ENCODE measurements at places on chromosomes 4 and X.

GRCh38 chrX:155857561-155857960 lies 23.6 kb upstream of the VAMP7 start:
- no peak for DNase-seq

GRCh38 chrX:19373351-19373891 lies 29.7 kb downstream of the PDHA1 start:
- no peak for DNase-seq

- DNase-seq, result no peak
Measured at GRCh38 chrX:47849778-47850177, 13.1 kb downstream of the ZNF81 start.

GRCh38 chr4:124423160-124423559 lies 289.4 kb downstream of the ANKRD50 start:
- no peak for DNase-seq

DNA sequence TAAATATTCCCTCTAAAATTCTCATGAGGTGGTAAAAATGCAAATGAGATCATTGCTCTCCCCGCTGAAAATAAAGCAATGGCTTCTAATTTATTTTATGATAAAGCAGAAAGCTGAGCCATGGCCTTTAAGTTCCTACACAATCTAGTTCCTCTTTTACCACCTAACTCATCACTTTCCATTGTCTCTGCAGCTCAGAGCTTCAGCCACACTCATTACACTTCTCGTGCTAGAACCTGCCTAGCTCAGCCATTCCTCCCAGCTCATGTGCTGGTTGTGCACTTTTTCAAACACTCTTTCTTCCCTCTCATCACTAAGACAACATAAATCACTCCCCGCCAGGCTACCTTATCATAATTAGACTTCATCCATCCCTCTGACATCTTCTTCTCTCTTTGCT lies 1112.1 kb upstream of the PRKX start:
- no peak for DNase-seq

DNA sequence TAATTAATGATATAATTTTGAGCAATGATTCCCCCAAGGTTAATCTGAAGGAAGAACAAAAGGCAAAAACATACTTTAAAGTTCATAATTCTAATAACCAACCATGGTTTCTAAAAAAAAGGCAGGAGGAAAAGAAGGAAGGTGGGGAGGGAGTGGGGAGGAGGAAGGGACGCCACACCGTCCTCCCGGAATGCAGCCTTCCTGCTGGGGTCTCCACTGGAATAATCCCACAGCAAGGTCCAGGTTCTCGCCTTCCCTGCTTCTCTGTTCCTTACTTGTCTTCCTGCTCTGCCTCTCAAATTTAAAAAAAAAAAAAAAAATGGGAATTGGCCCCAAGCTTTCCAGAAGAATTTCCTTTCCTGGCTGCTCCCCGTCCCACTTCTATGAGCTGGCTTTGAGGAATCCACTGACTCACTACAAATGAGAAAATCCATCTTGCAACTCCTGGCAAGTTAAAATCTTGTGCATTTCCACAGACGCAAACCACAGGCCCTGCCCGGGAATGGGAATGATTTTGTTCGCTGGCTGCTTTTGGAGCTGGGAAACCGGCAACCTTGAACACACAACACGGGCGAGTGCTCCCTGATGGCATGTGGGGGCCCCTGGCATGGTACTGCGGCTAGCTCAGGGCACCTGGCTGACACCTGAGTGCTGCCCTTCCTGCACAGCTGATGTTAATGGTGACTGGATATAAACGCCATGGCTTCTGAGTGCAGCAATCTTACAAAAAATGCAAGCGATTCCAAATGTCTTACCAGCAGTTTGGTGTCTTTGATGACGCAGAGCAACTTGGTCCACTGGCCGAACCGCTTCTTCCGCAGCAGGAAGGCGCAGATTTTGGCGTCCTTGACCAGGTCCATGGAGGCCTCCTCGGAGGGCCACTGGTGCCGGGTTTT lies 97.0 kb downstream of the AFAP1 start:
- DNase-seq, result peak; percentile 84

DNA sequence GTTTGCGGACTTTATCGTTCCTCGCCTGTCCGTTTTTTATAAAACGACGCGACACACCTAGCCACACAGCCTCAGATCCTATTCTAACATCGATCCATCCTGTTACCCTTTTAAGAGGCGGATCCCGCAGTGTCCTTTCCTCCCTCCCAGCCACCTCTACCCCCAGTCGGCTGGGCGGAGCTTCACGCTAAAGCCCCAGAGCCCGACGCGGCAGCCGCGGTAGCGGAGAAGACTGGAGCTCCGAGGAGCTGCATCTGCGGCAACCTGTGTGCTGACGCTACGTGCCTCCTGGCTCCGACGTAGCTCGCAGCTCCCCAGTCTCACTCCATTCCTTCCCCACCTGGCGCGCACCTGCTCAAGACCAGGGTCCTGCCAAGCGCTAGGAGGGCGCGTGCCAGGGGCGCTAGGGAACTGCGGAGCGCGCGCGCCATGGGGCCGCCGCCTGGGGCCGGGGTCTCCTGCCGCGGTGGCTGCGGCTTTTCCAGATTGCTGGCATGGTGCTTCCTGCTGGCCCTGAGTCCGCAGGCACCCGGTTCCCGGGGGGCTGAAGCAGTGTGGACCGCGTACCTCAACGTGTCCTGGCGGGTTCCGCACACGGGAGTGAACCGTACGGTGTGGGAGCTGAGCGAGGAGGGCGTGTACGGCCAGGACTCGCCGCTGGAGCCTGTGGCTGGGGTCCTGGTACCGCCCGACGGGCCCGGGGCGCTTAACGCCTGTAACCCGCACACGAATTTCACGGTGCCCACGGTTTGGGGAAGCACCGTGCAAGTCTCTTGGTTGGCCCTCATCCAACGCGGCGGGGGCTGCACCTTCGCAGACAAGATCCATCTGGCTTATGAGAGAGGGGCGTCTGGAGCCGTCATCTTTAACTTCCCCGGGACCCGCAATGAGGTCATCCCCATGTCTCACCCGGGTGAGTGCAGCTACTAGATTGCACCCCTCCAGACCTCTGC lies at the start of gene RNF128:
RNF128 (plus strand) TSS at position 217 of the 953 bp plus-strand sequence; CDS start at position 430, 213 bp downstream.
- no peak for DNase-seq

DNA sequence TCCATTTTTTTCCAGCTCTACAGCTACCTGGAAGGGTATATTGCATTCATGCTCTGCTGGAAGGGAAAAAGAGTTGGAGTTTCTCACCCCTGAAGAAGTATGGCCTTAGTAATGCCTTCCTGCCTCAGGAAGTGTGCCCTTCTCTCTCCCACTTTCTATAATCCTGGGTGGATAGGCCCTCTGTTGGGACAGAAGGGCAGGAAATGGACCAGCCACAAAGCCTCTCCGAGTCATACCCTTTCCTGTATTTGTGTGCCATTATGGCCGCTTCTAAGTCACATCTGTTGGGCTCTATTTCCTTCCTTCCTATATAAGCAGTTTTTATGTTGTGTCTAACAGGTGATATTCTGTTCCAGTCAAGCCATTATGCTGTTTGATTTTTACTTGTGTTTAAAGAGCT lies 74.8 kb upstream of the SMARCA5 start:
- DNase-seq, result peak; percentile 93

- DNase-seq, result no peak
Measured at GRCh38 chr4:127048376-127049044, 584.2 kb upstream of the INTU start.

DNA sequence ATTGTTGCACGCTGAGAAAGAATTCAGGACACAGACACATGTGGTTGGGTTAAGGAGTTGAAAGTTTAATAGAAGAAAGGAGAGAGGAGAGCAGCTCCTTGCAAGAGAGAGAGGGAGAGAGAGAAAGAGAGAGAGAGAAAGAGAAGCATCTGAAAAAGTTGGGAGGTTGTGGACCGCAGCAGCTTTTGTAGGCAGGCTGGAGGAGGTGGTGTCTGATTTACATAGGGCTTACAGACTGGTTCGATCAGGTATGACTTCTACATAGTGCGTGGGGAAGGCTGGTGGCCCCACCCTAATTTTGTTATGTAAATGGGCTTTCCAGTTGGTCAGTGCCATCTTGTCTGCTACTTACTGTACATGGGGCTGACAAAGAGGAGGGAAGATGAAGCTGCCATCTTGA lies 27.5 kb upstream of the GYG2 start:
- DNase-seq, result no peak

DNA sequence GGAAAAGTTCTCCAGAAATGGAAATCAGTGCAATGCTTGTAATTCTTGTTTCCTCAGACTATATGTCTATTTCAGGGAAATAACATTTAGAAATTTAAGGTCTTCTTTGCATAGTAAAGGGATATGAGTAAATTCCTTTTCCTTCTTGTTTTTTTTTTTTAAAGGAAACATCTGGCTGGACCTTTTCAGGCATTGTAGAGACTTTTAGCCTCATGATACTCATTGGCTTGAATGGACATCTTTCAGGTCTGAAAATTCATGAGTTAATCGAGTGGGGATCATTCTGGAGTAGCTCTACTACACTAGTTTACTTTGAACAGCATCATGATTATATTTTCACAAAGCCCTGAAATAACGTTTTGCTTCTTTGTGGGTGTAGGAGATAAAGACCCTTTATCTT lies 88.6 kb upstream of the CBLL2 start:
- DNase-seq, result peak; percentile 24

DNA sequence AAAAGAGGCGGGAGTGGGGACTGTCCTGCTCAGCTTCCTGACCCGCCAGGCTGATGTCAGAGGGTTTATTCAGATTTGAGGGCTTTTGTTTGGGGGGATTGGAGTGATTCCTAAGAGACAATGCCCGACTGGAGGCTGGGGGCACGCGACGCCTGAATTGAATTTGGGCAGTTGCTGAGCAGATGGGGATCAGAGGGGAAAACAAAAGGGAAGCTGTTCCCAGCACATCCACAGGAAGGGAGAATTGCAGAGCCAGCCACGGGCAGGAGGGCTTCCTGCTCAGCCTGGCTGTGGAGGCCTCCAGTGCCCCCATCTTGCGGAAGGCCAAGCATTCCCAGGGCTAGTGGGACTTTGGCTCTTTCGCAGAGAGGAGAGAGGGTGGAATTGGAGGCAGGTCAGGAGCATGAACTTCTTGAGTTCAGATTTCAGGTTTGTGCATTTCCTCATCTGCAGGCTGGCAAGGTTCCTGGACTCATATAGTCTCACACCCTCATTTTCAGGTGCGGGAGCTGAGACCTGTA lies 162.8 kb downstream of the NHS start:
- DNase-seq, result peak; percentile 3

DNA sequence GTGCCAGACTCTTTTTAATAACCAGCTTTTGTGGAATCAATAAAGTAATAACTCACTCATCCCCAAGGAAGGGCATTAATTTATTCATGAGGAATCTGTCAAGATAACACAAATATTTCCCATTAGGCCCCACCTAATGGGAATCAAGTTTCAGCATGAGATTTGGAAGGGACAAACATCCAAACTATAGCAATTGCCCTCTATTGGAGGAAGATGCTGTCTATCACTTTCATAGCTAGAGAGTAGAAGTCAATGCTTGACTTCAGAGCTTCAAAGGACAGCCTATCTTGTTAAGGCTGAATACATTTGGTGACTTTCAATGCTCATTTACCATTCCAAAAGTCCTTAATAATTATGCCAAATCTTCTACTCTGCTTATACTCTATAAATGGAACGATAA lies 84.9 kb upstream of the ATOH1 start:
- no peak for DNase-seq

GRCh38 chrX:68177542-68177941 lies 255.8 kb downstream of the OPHN1 start:
- no peak for DNase-seq

GRCh38 chr4:188417181-188417580 lies 277.9 kb downstream of the TRIML1 start:
- no peak for DNase-seq

DNA sequence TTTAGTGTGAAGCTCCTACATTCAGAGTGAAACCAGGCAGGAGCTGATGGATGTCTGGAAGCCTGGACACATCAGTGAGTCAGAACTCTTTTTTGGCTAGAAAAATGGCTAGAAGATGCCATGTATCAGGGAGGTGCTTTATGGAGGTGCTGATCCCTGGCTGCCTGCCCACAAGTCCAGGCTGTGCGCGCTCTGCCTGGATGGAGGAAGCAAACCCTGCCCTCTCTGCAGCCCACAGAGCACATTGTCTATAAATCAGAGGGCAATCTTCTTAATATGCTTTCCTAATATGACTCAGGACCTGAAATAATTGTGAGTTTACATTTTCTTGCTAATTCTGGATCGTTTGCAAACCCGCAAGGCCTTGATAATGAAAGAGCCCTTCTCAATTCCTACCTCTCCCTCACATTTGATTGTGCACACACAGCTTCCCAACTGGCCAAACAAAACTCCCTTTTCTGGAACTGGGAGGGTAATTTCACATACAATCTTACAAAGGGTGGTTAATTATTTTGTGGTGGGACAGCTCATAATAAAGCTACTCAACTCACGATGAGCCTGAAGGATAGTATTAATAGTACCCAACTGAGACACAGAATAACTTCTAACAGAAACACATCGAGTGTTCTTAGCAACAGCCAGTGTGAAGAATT lies 11.7 kb downstream of the MFAP3L start:
- no peak for DNase-seq

DNA sequence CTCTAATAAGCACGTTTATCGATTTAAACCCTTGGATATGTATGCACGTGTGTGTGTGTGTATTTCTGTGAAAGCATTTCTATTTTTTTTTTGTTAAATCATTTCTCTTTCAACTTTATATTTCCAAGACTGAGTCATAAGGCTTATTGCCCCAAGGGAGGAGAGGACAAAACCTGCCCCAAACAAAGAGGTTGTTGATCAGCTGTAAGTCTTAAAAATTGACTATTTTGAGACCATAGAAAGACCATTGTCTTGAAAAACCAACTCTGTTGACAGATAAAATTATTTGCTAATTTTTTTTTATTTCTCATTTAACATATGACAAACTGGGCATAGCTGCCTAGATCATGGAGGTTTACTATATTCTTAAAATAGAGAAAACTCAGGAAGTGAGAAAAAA lies 222.4 kb downstream of the FMR1NB start:
- DNase-seq, result no peak

DNA sequence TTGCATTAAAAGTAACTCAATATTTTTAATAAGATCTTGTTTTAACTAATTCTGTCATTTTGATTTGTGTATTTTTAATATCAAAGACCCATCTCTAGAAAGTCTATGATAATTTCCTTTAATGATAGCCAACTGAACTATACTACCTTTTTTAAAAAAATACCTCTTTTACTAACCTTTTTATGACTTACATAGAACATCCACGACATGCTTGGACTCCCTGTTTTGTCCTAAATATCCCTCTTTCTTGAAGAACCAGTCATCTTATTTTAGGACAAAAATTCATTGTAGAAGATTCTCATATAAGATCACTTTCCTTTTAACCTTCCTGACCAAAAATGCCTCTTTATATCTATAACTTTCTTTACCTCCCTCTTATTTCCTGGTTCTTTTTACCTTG lies 76.8 kb upstream of the GC start:
- DNase-seq, result no peak

DNA sequence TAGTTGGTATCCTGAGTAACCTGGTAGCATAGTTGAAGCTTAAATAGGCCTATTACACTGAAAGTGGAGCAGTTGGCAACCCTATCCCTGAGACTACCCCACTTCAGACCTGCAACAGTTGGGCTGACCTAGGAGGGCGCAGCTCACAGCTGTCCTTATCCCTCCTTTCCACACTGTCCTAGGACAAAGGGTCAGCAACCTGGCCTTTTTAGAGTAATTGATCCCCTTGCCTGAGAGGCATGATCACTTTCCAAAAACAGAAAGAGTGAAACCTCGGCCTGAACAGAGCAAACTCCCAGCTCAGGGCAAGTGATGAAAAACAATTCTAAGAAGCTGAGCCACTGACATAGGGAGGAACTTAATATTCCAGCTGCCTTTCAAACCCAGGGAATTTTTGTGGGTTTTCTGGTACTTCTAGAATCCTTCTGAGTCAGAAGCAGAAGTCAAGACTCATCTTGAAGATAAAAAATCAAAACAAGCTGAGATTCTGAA lies 94.9 kb upstream of the MYOZ2 start:
- no peak for DNase-seq

All from kidney capillary endothelial cell (primary cell).